ENCODE measurements at places on chromosomes 5 and 9. TPM values are rescaled to one million over a fixed set of nuclear protein-coding genes. Genes with fewer than 3 reads are reported as not detected.

Gene SPAG8
- total RNA-seq: 1.4 TPM

Gene SKP2
- total RNA-seq: 43.5 TPM

Gene RANBP17
- total RNA-seq: not detected

Gene TRIM7
- 1.7 TPM for total RNA-seq

DNA sequence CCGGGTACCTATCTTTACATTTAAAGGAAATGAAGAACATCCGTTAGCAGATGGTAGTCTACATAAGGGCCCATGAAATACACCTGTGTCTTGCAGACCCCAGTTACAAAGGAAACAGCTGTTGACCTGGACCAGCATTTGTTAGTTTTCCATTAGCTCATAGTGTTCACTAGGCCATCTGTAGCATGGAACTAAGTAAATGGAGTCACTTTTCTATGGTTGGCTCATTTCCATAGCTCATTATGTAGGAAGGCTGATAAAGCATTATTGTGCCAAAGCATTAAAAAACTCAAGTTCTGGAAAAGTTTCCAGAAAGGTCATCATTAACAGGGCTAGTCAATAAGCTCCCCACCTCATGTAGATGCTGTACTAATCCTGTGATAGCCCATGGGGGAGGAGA is 62.1 kb downstream of the PCSK1 start:
- no peak for DNase-seq

DNA sequence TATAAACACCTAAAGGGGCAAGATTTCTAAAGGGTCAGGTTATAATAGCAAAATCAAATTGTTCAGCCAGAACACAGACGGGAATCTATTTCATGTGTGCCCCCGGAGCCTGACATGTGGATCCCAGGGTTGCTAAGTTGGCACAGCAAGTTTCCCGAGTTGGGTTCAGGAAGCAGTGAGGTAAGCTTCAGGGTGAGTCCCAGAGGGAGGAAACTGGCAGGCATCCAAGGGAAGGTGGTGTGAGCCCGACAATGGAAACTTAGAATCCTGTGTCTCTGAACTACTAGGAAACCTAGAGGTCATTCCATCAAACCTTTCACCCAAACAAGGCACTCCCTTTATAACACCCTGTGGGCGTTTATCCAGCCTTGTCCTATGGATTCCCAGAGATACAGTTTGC is 98.4 kb downstream of the ADRB2 start:
- no peak for DNase-seq

DNA sequence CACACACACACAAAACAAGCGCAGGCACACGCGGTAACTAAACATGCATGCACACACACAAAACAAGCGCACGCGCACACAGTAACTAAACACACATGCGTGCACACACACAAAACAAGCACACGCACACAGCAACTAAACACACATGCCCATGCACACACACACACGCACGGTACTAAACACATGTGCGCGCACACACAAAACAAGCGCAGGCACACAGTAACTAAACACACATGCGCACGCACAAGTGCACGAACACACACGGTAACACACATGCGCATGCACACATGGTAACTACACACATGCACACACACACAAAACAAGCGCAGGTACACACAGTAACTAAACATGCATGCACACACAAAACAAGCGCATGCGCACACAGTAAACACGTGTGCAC is 19.9 kb upstream of the SLC6A3 start:
- no peak for DNase-seq

DNA sequence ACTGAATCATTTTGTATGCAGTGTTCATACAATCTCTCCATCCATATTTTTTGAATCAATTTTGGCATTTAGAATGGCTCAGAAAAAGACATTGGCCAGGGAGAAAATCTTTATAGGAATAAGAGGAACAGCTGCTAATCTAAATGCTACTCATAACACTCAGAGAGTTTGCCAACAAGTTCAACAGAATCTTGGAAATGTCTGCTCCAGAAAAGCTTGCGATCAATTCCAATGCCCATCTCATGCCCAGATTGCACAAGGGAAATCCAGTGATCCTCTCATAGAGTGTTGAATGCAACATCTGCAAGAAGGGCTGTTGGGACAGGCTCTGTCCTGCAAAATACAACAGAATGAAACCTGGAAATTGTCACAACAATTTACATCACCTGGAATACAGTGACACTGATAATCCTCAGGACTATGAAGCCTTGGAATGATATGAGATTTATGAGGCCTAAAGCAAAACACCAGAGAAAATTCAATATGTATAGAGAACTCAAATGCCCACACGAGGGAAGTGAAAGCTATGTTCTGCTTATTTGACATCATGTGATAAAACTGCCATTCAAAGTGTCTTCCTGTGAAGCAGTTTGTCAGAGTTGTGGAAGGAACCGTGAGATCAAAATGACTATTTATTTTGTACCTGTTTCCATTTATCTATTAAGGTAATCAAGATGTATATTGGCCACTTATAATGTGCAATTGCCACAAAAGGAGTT is 190.1 kb downstream of the PARP8 start:
- DNase-seq: no peak

GRCh38 chr5:57324861-57325260 is 151.0 kb downstream of the GPBP1 start:
- DNase-seq: no peak

DNA sequence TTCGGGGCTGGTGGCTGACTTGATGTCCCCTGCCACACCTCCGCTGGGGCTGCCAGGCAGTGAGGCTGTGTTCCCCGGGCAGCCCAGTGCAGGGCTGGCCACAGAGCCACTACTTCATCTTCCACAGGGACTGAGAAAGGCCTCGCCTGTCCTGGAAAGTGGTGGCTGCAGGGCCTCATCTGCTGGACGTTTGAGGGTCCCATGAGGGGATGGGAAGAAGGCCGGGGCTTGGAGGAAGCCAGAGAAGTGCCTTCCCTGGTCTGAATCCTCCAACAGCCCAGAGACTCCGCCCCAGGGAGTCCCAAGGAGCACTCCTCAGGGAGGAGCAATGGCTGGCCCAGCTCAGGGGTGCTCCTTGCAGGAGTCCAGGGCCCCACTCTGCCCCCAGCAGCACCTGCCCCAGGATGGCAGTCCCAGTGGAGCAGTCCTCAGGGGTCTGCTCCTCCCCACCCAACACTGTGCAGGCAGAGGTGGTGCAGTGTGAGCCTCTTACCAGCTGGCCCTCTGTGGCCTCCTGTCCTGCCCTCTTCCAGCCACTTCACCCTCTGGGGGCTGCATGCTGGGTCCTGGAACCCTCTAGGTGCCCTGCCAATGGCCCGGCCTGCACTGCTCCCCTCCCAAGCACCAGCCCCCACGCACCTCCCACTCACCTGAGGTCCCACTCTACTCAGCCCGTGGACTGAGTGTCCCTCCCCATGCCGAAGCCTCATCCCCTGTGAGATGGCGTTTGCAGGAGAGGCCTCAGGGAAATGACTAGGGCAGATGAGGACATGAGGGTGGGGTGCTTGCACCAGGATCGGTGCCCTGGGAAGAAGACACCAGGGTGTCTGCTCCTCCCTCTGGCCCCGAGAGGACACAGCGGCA is 47.3 kb upstream of the COL5A1 start:
- DNase-seq: peak; percentile 38

- peak; percentile 57 for DNase-seq
These were observed 3.0 kb downstream of the C8G start for GRCh38 chr9:136947955-136948510.

DNA sequence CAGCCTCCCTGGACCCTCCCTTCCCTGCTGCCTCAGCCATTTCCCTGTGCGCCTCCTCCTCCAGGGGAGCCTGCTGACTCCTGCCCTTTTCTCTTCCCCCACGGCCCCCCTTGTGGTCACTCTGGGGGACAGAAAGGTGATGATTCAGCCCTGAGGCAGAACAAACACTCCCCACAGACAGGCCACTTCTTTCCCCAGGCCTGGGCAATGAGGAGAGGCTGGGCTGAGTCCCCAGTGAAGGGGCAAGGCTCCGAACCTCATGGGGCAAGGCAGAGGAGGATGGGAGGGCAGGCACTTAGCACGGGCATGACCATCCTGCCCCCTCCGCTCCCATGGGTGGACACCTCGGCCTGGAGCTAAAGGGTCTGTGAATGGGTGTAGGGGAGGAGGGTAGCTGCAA is 21.0 kb downstream of the CSF1R start:
- no peak for DNase-seq

DNA sequence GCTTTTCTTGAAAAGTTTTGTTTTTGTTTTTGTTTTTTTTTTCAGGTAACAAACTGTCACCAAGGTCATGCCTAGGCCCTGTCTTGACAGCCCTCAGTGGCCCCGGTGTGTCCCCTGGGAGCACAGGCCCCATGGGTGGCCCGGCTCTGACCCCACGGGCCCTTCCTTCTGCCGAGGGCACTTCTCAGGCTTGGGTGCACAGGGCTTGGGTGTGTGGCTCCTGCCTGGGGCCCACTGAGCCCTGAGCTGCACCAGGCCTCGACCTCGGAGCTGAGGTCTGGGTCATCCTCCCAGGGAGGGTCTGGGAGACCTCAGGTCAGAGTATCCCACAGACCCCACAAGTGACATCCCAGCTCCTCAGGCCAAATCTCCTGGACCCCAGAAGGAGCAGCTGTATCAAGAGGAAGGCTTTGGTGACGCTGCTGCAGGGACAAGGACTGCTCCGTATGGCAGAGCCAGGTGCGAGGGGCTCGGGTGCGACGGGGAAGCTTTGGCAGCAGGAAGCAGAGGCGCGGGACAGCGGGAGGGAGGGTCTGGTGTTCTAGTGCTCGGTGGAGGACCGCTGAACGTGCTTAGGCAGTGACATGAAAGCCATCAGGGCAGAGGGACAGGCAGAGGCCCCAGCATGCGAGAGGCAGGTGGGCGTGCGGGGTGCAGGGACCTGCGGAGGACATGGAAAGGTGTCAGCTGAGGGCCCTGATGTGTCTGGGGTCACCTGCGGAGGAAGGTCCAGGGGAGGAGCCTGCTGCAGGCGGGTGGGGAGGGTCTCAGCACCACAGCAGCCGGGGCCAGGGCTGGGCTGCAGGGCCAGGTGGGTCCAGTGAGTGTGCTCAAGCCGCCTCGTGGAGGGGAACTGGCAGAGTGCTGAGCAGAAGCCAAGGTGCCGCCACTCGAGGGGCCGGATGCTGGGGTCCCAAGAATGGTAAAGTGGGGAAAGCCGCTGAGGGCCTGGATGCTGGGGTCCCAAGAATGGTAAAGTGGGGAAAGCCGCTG is 18.4 kb upstream of the SLC9A3 start:
- no peak for DNase-seq

- DNase-seq: no peak
These were observed 573.7 kb upstream of the DAB2 start for GRCh38 chr5:39998518-39998917.

Measured in activated CD8-positive, alpha-beta memory T cell treated with anti-CD3 and anti-CD28 coated beads, Interleukin-2, amount 10 ng/mL, durations not matched to agents 7 days and 5 days (primary cell).